ENCODE measurements at places on chromosomes 7 and 10.

DNA sequence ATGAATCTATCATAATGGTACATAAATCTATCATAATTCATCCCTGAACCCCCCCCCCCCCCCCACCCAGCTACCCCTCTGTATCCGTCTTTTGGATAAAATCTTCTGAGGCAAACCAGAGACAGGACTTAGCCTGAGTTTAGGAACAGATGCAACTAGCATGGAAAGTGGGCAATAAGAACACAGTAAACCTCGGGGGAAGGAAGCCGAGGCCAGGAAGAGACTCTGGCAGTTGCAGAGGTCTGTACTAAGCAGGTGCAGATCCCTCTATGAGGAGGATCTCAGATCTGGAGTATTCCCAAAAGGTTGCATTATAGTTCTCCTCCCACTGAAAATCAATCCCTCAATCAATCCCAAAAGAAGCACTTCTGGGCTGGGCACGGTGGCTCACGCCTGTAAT lies 87.2 kb downstream of the EBF3 start:
- DNase-seq, result no peak

GRCh38 chr7:618539-619367 lies 99.1 kb upstream of the PDGFA start:
- DNase-seq, result no peak

- no peak for DNase-seq
Measured at GRCh38 chr7:111866787-111867186, 304.5 kb upstream of the IMMP2L start.

DNA sequence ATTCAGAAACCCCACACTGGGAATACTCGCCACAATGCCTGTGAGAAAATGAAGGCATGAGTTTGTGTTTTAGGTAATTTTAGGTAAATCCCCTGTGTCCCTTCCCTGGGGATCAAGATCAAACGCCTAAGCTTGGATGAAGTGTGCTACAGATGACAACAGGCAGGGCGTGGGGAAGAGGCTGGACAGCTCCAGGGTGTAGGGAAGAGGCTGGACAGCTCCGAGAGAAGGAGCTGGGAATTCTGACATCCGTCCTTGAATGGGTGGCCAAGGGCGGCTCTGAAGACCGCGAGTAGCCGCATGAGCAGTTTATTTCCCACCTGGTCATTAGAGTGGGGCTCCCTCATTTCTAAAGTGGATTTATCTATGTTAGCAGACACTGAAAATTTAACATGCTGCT lies 109.7 kb downstream of the RAMP3 start:
- DNase-seq, result no peak

GRCh38 chr7:158394936-158395335 lies 192.7 kb downstream of the PTPRN2 start:
- no peak for DNase-seq

GRCh38 chr10:124162774-124163354 lies 69.5 kb upstream of the CHST15 start:
- DNase-seq, result no peak
